ENCODE measurements at places on chromosomes 5 and 9. TPM values are rescaled to one million over a fixed set of nuclear protein-coding genes. Genes with fewer than 3 reads are reported as not detected.

Gene FRMPD1
- 0.27 TPM for total RNA-seq

- peak overlapping the region; percentile 96 for H3K27ac ChIP-seq
- no peaks in the 10 kb centered on the region for H3K27me3 ChIP-seq
- peak; percentile 83 for DNase-seq
- H3K36me3 ChIP-seq = no peaks in the 10 kb centered on the region
These were observed 2.4 kb downstream of the CARD19 start for GRCh38 chr9:93098236-93098946.

GRCh38 chr5:132688536-132689339, 14.9 kb downstream of the IL4 start:
- no peaks in the 10 kb centered on the region for H3K4me1 ChIP-seq
- H3K27me3 ChIP-seq = no peaks in the 10 kb centered on the region
- H3K27ac ChIP-seq = no peak overlapping the region
- no peaks in the 10 kb centered on the region for H3K36me3 ChIP-seq
- no peak for DNase-seq

DNA sequence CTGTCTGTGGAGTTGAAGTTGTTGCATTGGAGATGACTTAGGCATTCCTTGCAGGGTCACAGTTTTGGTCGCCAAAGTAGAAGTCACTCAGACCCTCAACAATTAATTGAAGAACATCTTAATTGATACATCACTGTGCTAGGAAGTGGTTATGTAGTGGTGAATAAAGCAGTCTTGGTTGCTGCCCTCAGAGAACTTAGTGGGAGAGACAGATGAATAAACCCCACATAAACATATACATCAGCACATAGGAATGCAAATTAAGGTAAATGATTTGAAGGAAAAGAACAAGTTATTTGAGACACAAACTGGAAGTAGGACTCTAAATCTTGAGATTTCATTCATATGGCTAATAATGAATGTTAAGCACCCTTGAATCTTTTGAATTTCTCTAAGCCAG, 25.7 kb downstream of the FAM174A start:
- no peaks in the 10 kb centered on the region for H3K36me3 ChIP-seq
- no peak for DNase-seq
- no peaks in the 10 kb centered on the region for H3K27me3 ChIP-seq

- H3K4me3 ChIP-seq = no peak overlapping the region
- H3K4me1 ChIP-seq = peaks cover 43% of the 10 kb centered on the region
- H3K36me3 ChIP-seq = no peaks in the 10 kb centered on the region
- no peaks in the 10 kb centered on the region for H3K27me3 ChIP-seq
- DNase-seq = no peak
- no peak overlapping the region for H3K27ac ChIP-seq
These were observed 67.0 kb downstream of the NFIB start for GRCh38 chr9:14246951-14247350.

- H3K27me3 ChIP-seq = no peaks in the 10 kb centered on the region
- H3K36me3 ChIP-seq = no peaks in the 10 kb centered on the region
- H3K4me3 ChIP-seq = peak within 1 kb of the TSS; percentile 94
- peaks cover 3% of the 10 kb centered on the region for H3K4me1 ChIP-seq
- DNase-seq = peak; percentile 42
These were observed at the start of gene BASP1 for GRCh38 chr5:17217493-17218352. Gene BASP1 (plus strand): TSS chr5:17217631. CDS start chr5:17275217, 57,586 bp downstream.

DNA sequence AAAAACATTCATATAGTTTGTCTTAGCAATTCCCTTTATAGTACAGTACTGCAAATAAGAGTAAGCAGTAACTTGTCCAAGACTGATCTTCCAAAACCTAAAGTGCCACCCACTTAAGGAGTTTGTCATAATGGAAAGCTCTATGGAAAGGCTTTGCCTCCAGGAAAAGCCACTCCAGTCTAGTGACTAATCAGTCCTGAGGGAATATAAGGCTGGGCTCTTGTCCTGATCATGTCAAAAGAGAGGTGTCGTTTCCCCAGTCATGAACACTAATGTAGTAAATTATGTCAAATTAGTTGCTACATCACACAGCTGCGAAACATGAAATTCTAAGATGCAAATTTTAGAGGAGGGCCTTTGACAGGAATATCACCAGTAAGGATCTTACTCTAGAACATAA, 271.6 kb downstream of the GABRB2 start:
- DNase-seq = no peak
- no peaks in the 10 kb centered on the region for H3K4me1 ChIP-seq
- H3K27me3 ChIP-seq = no peaks in the 10 kb centered on the region
- no peaks in the 10 kb centered on the region for H3K36me3 ChIP-seq
- no peak overlapping the region for H3K4me3 ChIP-seq

- H3K27me3 ChIP-seq = no peaks in the 10 kb centered on the region
- no peak overlapping the region for H3K4me3 ChIP-seq
- H3K4me1 ChIP-seq = no peaks in the 10 kb centered on the region
- no peak for DNase-seq
These were observed 8.5 kb downstream of the INSYN2B start for GRCh38 chr5:169971780-169972179.

Gene MAP3K1
- total RNA-seq = 19.0 TPM

Gene FBP1
- 6.6 TPM for total RNA-seq

- no peaks in the 10 kb centered on the region for H3K27me3 ChIP-seq
- no peak for DNase-seq
- H3K36me3 ChIP-seq = no peaks in the 10 kb centered on the region
- H3K4me3 ChIP-seq = no peak overlapping the region
- H3K27ac ChIP-seq = peak overlapping the region; percentile 16
These were observed 26.2 kb upstream of the TNFAIP8 start for GRCh38 chr5:119329666-119330065.

DNA sequence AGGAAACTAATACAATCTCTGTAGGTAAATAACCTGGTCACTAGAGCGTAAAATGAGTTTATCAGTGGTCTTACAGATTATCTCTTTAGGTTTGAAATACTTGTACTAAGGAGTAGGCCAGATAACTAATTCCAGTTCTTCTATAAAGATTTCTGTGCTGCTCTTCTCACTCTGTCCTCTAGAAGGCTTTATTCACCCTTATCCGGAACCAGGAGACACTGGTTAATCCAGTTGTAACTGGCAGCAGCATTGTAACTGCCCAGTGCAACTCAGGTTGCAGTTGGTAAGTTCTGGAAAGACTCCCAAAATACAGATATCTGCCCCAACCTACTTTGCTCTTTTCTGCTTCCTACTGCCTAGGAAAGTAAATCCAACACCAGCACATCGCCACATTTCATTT, 19.8 kb downstream of the C5orf22 start:
- H3K4me3 ChIP-seq = no peak overlapping the region
- no peaks in the 10 kb centered on the region for H3K4me1 ChIP-seq
- no peak for DNase-seq
- H3K27ac ChIP-seq = no peak overlapping the region
- no peaks in the 10 kb centered on the region for H3K27me3 ChIP-seq
- peaks cover 50% of the 10 kb centered on the region for H3K36me3 ChIP-seq

GRCh38 chr5:157180374-157181264, at the start of gene ITK:
Gene ITK (plus strand): TSS chr5:157180840. CDS start chr5:157180978, 138 bp downstream.
- H3K27me3 ChIP-seq = no peaks in the 10 kb centered on the region
- H3K36me3 ChIP-seq = no peaks in the 10 kb centered on the region
- peak within 1 kb of the TSS; percentile 32 for H3K4me3 ChIP-seq
- no peak for DNase-seq
- no peak within 1 kb of the TSS for H3K27ac ChIP-seq

DNA sequence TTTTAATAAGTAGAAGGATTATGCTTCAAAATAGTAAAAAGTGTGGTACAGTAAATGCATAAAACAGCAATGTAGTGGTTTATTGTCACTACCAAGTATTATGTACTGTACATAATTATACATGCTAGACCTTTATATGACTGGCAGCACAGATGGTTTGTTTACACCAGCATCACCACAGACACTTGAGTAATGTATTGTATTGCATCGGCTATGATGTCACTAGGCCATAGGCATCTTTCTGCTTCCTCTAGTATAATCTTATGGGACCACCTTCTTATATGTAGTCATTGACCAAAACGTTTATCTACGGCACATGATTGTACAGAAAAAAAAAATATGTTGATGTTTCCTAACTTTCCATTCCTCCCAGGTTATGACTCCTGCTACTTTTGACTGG, 31.9 kb upstream of the SSBP2 start:
- H3K4me1 ChIP-seq = peaks cover 51% of the 10 kb centered on the region
- DNase-seq = no peak
- no peaks in the 10 kb centered on the region for H3K27me3 ChIP-seq
- no peaks in the 10 kb centered on the region for H3K36me3 ChIP-seq

Gene TRPM6
- total RNA-seq = 1.3 TPM

- DNase-seq = no peak
- H3K4me1 ChIP-seq = peaks cover 29% of the 10 kb centered on the region
- H3K27ac ChIP-seq = no peak overlapping the region
- no peaks in the 10 kb centered on the region for H3K27me3 ChIP-seq
- H3K4me3 ChIP-seq = peak overlapping the region; percentile 82
These were observed 9.2 kb downstream of the ARPC5L start for GRCh38 chr9:124871156-124871561.

Gene TMEM215
- not detected for total RNA-seq

Gene C5
- total RNA-seq = 12.2 TPM

Gene HIGD2A
- total RNA-seq = 45.2 TPM

Gene IL3
- total RNA-seq = not detected

- H3K4me3 ChIP-seq = no peak overlapping the region
- no peak for DNase-seq
- no peak overlapping the region for H3K27ac ChIP-seq
- H3K4me1 ChIP-seq = peaks cover 37% of the 10 kb centered on the region
- H3K36me3 ChIP-seq = peaks cover 32% of the 10 kb centered on the region
- H3K27me3 ChIP-seq = no peaks in the 10 kb centered on the region
These were observed 69.7 kb downstream of the PIK3R1 start for GRCh38 chr5:68285075-68285840.

DNA sequence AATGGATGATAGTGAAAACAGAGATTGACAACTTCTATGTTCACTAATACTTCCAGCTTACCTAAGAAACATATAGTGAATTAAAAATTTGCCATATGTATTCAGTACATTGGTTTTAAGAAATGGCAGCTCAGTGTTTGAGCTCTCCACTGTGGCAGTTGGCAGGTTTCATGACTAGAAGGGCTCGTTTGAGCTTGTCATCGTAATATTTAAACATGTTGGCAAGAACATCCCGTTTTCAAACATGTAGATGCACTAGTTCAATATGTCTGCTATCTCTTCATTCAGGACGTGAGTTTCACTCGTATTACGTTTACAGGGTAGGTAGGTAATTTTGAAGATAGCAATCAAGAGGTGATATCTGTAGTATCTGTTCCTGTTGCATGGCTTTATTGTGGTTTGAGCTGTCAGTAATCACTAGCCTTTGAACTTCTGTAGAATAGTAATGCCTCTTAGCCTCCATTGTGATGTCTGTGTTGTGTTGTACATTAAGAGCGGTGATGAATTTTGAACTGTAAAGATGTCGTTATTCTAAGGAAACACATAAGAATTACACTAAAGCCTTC, 74.8 kb downstream of the NLN start:
- H3K4me1 ChIP-seq = no peaks in the 10 kb centered on the region
- H3K36me3 ChIP-seq = peaks cover 4% of the 10 kb centered on the region
- H3K27me3 ChIP-seq = no peaks in the 10 kb centered on the region

GRCh38 chr5:128572930-128573319, 34.9 kb upstream of the FBN2 start:
- no peak for DNase-seq
- no peaks in the 10 kb centered on the region for H3K4me1 ChIP-seq
- H3K27ac ChIP-seq = no peak overlapping the region
- no peak overlapping the region for H3K4me3 ChIP-seq

- H3K27me3 ChIP-seq = no peaks in the 10 kb centered on the region
- no peaks in the 10 kb centered on the region for H3K36me3 ChIP-seq
- no peak overlapping the region for H3K4me3 ChIP-seq
- no peak for DNase-seq
These were observed 95.0 kb upstream of the SLC25A48 start for GRCh38 chr5:135739383-135739981.

- no peak overlapping the region for H3K4me3 ChIP-seq
- no peaks in the 10 kb centered on the region for H3K36me3 ChIP-seq
- no peak overlapping the region for H3K27ac ChIP-seq
- H3K4me1 ChIP-seq = peaks cover 9% of the 10 kb centered on the region
- no peaks in the 10 kb centered on the region for H3K27me3 ChIP-seq
These were observed 57.3 kb downstream of the FGF18 start for GRCh38 chr5:171476701-171477100.

DNA sequence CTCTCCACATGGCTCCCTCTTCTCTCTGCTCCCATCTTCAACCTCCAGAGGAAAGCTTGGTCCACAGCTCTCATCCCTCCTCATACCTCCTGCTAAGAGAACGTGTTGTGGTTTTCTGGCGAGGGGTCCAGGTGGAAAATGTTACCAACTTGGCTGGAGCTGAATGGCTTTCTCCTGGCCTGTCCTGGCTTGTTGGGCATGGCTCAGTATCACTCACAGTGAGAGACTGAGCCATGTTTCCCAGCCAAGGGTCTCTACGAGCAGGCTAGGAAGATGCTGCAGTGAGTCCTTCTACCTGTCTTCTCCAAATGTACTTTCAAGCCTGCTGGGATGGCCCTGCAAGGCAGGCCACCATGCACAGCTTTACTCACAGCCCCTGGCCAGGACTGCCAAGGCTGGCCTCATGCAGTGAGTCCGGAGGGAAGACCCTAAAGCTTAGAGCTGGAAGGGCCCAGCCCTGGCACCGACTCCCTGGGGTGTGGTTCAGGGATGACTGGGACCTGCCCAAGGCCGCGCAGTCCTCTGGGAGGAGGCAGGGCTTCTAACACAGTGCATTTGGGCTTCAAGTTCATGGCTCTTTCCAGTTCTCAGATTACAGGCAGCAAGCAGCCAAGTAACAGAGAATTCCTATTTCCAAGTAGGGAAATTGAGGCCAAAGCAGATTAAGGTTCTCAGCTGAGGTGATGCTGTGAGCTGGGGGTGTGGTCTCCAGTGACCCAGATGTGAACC, 59.5 kb downstream of the COL27A1 start:
- no peaks in the 10 kb centered on the region for H3K27me3 ChIP-seq
- peaks cover 3% of the 10 kb centered on the region for H3K36me3 ChIP-seq
- H3K27ac ChIP-seq = peak overlapping the region; percentile 76
- no peak overlapping the region for H3K4me3 ChIP-seq

DNA sequence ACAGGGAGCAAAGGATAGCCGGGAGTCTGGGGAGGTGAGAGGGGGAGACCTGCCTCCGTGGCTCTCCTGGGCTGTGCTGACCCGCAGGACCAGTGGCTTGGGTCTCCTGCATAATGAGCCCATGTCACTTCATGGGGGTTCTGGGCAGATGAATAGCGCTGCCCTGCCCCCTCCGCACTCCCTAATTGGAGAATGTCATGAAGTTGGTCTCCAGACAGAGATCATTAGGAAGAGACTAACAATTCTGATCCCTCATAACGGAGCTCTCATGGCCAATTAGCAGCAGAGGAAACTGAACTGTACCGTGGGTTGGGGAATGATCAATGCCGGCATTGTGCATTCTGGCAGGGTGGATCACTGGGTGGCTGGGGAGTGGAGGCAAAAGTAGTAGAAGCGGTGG, 186.1 kb downstream of the FSTL4 start:
- no peaks in the 10 kb centered on the region for H3K27me3 ChIP-seq
- H3K36me3 ChIP-seq = no peaks in the 10 kb centered on the region
- H3K4me1 ChIP-seq = no peaks in the 10 kb centered on the region
- no peak overlapping the region for H3K27ac ChIP-seq
- no peak overlapping the region for H3K4me3 ChIP-seq

Gene ALDOB
- total RNA-seq = not detected

Gene GDNF
- 1.3 TPM for total RNA-seq

- H3K36me3 ChIP-seq = no peaks in the 10 kb centered on the region
- no peak for DNase-seq
- H3K4me1 ChIP-seq = no peaks in the 10 kb centered on the region
- no peak overlapping the region for H3K27ac ChIP-seq
- no peaks in the 10 kb centered on the region for H3K27me3 ChIP-seq
These were observed 187.7 kb upstream of the TLE4 start for GRCh38 chr9:79384091-79384490.

- no peak for DNase-seq
- H3K4me1 ChIP-seq = peaks cover 28% of the 10 kb centered on the region
- H3K4me3 ChIP-seq = no peak overlapping the region
- H3K27ac ChIP-seq = no peak overlapping the region
- H3K36me3 ChIP-seq = no peaks in the 10 kb centered on the region
These were observed 11.9 kb upstream of the TNIP1 start for GRCh38 chr5:151092762-151093161.
